ENCODE measurements at places on chromosomes 11 and 22. TPM values are rescaled to one million over a fixed set of nuclear protein-coding genes. Genes with fewer than 3 reads are reported as not detected.

DNA sequence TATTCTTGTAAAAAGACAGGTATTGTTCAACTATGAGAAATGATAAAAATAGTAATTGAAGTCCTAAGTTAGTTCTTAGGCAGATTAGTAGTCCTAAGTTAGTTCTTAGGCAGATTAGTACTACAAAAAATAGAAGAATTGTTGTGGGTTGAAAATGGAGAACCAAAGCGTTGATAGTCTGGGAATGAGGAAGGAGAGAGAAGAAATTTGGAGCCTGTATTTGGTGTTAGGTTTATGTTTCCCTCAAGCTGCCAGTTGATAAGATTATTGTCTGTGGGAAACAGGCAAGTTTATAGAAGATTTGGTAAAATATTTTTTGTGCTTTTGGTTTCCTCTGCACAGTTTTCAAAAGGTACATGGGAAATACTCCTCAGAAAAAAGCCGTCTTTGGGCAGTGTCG, 3.6 kb downstream of the BCO2 start:
- no peak overlapping the region for H3K27ac ChIP-seq
- peaks cover 10% of the 10 kb centered on the region for H3K4me1 ChIP-seq
- no peaks in the 10 kb centered on the region for H3K27me3 ChIP-seq
- H3K36me3 ChIP-seq, result no peaks in the 10 kb centered on the region

- DNase-seq, result no peak
- no peak overlapping the region for H3K27ac ChIP-seq
- H3K4me3 ChIP-seq, result no peak overlapping the region
- no peaks in the 10 kb centered on the region for H3K27me3 ChIP-seq
Observed at GRCh38 chr11:26837154-26837553, 115.3 kb upstream of the SLC5A12 start.

DNA sequence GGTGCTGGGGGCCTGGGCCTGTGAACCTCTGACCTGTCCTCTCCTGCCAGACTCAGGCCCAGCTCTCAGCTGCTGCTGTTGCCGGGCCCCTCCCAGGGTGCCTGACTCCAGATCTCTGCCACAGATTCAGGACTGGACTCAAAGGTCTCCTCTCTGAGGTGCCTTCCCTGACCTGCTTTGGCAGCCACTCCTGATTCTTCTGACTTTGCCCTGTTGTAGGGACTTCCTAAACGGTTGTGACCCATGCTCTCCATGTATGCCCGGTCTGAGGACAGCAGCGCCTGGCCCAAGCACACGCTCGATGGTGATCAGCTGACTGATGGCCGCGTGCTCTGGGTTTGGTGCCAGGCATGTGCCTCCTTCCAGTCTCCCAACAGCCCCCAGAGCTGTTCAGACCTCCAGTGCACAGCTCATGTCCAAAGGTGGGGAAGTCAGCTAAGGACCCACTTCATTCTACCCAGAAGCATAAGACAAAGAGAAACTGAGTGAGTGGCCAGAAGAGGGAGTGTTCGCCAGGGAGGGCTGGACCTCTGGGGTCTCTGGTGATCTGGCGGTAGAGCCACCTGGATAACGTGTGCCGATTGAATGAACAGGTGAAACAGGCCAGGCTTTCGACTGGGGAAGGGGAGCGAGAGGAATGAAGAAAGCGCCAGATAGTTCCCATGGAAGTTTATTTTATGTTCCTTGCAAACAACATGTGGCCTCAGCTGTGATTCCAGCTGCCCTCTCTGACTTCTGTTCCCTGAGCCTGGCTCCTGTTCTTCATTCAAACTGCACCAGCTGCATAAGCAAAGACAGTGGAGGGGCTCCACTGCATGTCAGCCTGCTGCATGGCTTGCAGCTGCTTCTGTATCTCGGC, 8.1 kb upstream of the TOP3B start:
- DNase-seq, result no peak
- H3K27me3 ChIP-seq, result no peaks in the 10 kb centered on the region
- H3K4me1 ChIP-seq, result no peaks in the 10 kb centered on the region

DNA sequence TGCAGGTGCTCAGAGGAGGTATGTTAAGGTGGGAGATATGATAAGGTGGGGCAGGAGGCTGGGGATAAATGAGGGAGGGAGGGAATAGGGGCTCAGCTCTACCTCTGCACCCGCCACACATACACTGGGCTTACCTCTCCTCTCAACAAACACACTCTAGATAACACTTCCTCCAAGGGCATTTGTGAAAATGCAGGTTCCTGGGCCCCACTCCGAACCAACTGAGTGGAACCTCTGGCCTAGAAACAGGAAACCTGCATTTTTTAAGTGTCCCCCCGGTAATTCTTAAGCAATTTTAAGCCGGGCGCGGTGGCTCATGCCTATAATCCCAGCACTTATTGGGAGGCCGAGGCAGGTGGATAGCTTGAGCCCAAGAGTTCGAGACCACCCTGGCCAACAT, 46.5 kb upstream of the CD5 start:
- no peaks in the 10 kb centered on the region for H3K36me3 ChIP-seq
- H3K4me1 ChIP-seq, result no peaks in the 10 kb centered on the region
- no peak overlapping the region for H3K4me3 ChIP-seq
- no peaks in the 10 kb centered on the region for H3K27me3 ChIP-seq
- H3K27ac ChIP-seq, result no peak overlapping the region
- no peak for DNase-seq

DNA sequence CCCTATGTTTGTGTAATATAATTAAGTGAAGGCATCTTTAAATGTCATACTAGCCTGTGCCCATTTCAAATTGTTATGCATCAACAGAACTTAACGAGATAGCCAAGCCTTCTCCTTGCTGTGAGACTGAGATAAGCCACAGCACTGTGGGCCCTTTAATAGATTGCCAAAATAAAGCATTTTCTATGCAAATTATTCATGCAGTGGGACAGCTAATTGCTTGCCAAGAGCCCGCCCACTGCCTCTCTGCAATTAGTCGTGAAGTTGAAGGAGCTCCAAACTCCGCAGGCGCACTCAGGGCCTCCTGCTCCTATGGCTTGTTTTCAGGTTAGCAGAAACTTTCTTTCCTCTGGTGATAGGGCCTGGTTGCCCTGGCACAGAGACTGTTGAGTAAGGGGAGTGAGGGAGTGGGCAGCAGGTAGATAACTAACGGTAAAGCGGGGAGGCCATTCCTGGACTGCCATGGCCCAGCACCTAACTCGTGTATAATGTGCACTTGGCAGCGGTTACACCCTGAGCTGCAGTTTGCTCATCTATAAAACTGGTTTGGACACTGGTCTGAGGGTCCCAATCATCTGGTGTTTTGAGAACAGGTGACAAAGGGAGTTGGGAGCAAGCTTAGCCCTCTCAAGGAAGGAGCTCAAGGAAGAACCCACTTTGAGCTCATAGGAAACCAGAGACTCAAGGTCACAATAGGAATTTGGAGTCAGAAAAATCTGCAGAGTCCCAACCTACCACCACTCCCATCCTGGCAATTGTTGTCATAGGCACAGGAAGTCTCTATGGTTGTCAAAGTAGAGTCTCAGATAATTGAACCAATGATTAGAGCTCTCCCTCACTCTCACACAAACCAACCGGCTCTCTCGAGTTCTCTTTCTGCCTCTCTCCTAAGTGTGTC, 33.9 kb upstream of the RIC3 start:
- no peak for DNase-seq
- H3K36me3 ChIP-seq, result no peaks in the 10 kb centered on the region
- H3K4me1 ChIP-seq, result peaks cover 3% of the 10 kb centered on the region
- H3K4me3 ChIP-seq, result no peak overlapping the region

NXPE2 gene
- total RNA-seq, result 0.30 TPM

Data from tibial nerve (tissue), 4 donors.